ENCODE measurements at places on chromosomes 6 and 20.
A peak's percentile ranks its signal among the peaks of the same experiment; 100 is the strongest.

DNA sequence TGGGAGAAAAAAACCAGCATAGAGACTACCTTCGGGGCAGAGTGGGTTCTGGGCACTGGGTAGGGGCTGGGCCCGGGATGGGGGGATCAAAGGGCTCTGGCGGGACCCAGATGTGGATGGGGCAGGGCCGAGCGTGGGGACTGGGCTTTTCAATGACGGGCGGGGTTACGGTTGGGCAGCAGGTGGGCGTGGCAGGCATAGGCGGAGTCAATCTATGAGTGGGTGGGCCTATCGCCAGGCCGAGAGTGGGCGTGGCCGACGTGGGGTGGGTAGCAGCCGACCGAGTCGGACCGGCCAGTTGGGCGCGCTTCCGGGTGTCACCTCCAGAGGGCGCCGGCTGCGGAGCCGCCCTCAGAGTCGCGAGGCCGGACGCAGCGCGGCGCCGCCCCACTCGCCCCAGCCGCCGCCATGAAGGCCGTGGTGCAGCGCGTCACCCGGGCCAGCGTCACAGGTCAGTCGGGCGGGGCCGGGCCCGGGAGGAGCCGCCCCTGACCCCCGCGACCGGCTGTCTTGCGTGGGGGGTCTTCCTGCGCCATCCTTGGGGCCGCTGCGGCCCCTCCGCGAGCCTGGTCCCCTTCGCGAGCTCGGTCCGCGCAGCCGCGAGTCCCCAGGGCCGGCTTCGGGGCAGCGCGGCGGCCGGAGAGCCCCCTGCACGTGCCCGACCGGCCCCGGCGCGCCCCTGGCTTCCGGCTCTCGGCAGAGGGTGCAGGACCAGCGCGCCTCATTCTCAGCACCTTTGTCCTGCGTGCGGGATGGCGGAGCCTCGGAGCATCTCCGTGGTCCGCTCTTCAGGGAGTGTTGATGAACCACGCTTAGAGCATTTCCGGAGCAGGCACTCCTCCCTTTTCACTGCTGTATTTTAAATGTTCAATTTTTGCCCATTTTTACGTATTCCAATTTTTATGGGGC, at the start of gene DTD1:
TSS of gene DTD1 (plus strand) at position 390 of the 909 bp plus-strand sequence. CDS start at position 409, 19 bp downstream.
- DNase-seq = peak; percentile 91
- peak within 1 kb of the TSS; percentile 89 for H3K4me3 ChIP-seq
- peaks cover 6% of the 10 kb centered on the region for H3K27me3 ChIP-seq
- H3K27ac ChIP-seq = peak within 1 kb of the TSS; percentile 73

- H3K4me3 ChIP-seq = no peak overlapping the region
- H3K36me3 ChIP-seq = no peaks in the 10 kb centered on the region
These were observed 122.6 kb upstream of the ID4 start for GRCh38 chr6:19714434-19715166.

GRCh38 chr6:30219244-30219643, 6.0 kb upstream of the TRIM26 start:
- H3K36me3 ChIP-seq = peaks cover 10% of the 10 kb centered on the region
- DNase-seq = peak; percentile 53
- H3K27me3 ChIP-seq = no peaks in the 10 kb centered on the region
- H3K4me1 ChIP-seq = peaks cover 16% of the 10 kb centered on the region
- no peak overlapping the region for H3K4me3 ChIP-seq
- no peak overlapping the region for H3K27ac ChIP-seq

DNA sequence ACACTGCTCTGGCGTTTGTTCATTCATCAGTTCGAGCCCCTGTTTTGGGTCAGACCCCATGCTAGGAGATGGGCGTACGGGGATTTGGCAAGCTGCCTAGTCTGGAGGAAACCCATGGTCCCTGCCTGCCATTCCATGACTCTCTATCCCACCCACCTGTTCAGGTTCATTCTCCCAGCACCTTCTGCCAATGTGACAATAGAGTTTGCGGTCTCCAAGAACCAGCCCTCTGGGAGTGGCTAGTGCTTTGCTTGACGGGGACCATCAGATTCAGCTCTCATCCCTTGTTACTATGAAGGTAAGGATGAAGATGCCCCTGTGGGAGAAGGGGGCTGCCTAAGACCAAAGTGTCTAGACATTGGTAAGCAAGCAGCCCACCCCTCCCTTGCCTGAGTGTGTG, 345.0 kb downstream of the PTPRT start:
- no peaks in the 10 kb centered on the region for H3K27me3 ChIP-seq
- no peak for DNase-seq
- no peaks in the 10 kb centered on the region for H3K36me3 ChIP-seq
- H3K4me1 ChIP-seq = no peaks in the 10 kb centered on the region
- no peak overlapping the region for H3K4me3 ChIP-seq

DNA sequence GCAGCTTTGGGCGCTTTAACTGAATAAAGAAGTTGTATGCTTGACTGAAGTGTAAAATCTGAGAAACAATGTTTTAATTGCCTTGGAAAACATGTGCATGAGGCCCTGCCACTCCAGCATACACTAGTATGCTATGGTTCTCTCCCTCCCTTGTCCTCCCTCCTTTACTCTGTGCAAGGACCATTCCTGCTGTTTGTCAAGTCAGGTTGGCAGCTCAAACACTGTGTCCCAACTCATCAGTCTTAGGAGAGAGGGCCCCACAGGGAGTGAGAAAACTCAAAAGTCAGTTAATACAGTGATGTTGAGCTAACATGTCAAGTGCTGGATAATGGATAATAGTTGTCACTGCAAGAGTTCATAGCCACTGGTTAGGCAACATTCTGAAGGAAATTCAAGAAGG, 543.6 kb downstream of the GRIK2 start:
- no peak for DNase-seq
- H3K4me3 ChIP-seq = no peak overlapping the region
- no peak overlapping the region for H3K27ac ChIP-seq
- no peaks in the 10 kb centered on the region for H3K4me1 ChIP-seq

- peaks cover 69% of the 10 kb centered on the region for H3K4me1 ChIP-seq
- peak overlapping the region; percentile 77 for H3K27ac ChIP-seq
- peaks cover 3% of the 10 kb centered on the region for H3K36me3 ChIP-seq
- DNase-seq = peak; percentile 38
- H3K27me3 ChIP-seq = no peaks in the 10 kb centered on the region
- H3K4me3 ChIP-seq = no peak overlapping the region
These were observed 38.9 kb upstream of the TNFAIP3 start for GRCh38 chr6:137827977-137828810.

DNA sequence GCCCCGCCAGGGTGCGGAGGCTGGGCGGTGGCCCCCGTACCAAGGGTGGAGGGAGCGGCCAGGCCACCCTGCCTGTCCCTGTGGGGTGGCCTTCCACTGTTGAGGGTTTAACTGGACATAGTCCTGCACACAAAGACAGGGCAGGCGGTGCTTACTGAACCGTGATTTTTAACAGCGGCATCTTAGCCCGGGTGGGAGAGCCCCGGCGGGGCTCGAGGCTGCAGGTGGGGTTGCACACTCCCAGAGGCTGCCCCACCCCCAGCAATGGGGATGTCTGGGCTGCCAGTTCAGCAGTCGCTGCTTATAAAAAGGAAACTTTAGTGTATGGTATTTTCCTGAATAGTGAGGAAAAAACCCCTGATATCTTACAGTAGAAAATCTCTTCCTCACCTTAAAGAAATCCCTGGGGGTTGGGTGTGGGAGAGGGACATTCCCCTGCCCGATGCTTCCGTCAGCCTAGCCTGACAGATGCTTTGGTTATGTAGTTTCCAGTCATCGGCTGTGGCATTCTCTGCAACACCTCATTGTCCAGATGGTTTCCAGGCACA, 79.4 kb downstream of the IRF4 start:
- no peak overlapping the region for H3K27ac ChIP-seq
- no peaks in the 10 kb centered on the region for H3K36me3 ChIP-seq
- H3K4me3 ChIP-seq = no peak overlapping the region
- peaks cover 71% of the 10 kb centered on the region for H3K4me1 ChIP-seq
- no peak for DNase-seq

GRCh38 chr6:134272374-134272773, 45.5 kb downstream of the SGK1 start:
- H3K4me3 ChIP-seq = no peak overlapping the region
- no peaks in the 10 kb centered on the region for H3K27me3 ChIP-seq
- H3K4me1 ChIP-seq = peaks cover 31% of the 10 kb centered on the region
- DNase-seq = peak; percentile 22
- H3K36me3 ChIP-seq = no peaks in the 10 kb centered on the region

DNA sequence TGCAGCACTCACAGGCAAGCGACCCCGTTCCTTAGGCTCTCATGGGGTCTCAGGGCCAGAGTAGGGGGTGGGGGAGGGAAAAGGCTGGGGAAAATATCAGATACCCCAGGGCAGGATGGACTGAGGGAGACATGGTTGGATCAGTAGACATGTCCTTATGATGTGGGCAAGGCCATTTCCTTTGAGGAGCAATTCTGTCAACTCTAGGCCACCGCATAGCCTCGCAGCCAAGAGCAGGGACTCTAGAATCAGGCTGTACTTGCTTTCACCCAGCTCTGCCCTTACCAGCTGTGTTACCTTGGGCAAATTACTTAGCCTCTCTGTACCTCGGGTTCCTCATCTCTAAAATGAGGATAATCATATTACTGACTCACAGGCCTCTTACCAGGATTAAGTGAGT, 2.2 kb upstream of the MAPK13 start:
- H3K27me3 ChIP-seq = no peaks in the 10 kb centered on the region
- H3K27ac ChIP-seq = no peak overlapping the region
- peaks cover 7% of the 10 kb centered on the region for H3K36me3 ChIP-seq
- H3K4me3 ChIP-seq = no peak overlapping the region
- H3K4me1 ChIP-seq = peaks cover 64% of the 10 kb centered on the region

- H3K27ac ChIP-seq = no peak overlapping the region
- no peak overlapping the region for H3K4me3 ChIP-seq
- DNase-seq = no peak
- H3K27me3 ChIP-seq = no peaks in the 10 kb centered on the region
- H3K36me3 ChIP-seq = no peaks in the 10 kb centered on the region
These were observed 194.4 kb downstream of the TMEM200A start for GRCh38 chr6:130560231-130560630.

GRCh38 chr6:29516108-29516507, 28.4 kb upstream of the MAS1L start:
- H3K27ac ChIP-seq = no peak overlapping the region

GRCh38 chr6:152338335-152339125, 298.6 kb downstream of the SYNE1 start:
- DNase-seq = peak; percentile 61
- H3K4me3 ChIP-seq = no peak overlapping the region
- peaks cover 10% of the 10 kb centered on the region for H3K4me1 ChIP-seq
- no peaks in the 10 kb centered on the region for H3K36me3 ChIP-seq

DNA sequence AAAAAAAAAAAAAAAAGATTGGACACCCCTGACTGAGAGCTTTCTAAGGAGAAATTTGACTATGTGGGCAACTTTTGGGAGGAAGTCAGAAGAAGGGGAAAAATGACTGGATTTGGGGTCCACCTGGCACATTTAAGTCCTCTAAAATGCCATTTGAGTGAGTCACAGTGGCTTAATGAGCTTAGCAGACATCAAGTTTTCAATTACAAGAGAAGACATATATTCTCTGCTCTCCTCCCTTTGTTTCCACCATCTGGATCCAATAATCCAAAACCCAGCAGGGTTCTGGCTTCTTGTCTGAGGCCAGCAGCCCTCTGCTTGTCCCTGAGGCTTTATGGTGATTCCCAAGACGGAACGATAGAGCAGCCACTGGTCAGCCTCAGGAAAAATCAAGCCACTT, 6.9 kb downstream of the PI3 start:
- H3K4me3 ChIP-seq = no peak overlapping the region
- H3K27me3 ChIP-seq = peaks cover 10% of the 10 kb centered on the region
- no peak for DNase-seq
- no peaks in the 10 kb centered on the region for H3K36me3 ChIP-seq

DNA sequence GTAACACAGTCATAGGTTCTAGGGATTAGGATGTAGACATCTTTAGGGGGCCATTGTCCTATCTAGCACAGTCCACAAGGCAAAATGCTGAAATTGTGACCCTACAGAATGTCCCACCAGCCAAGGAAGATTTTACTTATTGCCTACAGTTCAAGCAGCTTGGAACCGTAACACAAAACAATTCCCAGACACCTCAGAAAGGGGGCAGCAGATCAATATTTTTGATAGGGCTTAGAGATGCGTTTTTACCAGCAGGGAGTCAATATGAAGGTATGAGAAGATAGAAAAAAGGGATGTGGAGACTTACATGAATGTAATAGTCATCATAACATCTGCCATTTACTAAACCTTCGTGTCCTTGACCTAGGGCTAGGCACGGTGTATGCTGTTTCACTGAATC, 81.0 kb downstream of the TMEM170B start:
- H3K4me1 ChIP-seq = no peaks in the 10 kb centered on the region
- no peak for DNase-seq
- H3K36me3 ChIP-seq = no peaks in the 10 kb centered on the region
- H3K4me3 ChIP-seq = no peak overlapping the region
- no peak overlapping the region for H3K27ac ChIP-seq
- no peaks in the 10 kb centered on the region for H3K27me3 ChIP-seq

GRCh38 chr6:24864343-24864742, 65.6 kb upstream of the ARMH2 start:
- no peak overlapping the region for H3K4me3 ChIP-seq
- peaks cover 72% of the 10 kb centered on the region for H3K4me1 ChIP-seq
- DNase-seq = no peak
- H3K27me3 ChIP-seq = no peaks in the 10 kb centered on the region
- peaks cover 89% of the 10 kb centered on the region for H3K36me3 ChIP-seq

- no peaks in the 10 kb centered on the region for H3K27me3 ChIP-seq
- no peaks in the 10 kb centered on the region for H3K4me1 ChIP-seq
- peaks cover 47% of the 10 kb centered on the region for H3K36me3 ChIP-seq
- no peak overlapping the region for H3K27ac ChIP-seq
- no peak overlapping the region for H3K4me3 ChIP-seq
- DNase-seq = no peak
These were observed 112.0 kb downstream of the ZMYND8 start for GRCh38 chr20:47244451-47244850.

DNA sequence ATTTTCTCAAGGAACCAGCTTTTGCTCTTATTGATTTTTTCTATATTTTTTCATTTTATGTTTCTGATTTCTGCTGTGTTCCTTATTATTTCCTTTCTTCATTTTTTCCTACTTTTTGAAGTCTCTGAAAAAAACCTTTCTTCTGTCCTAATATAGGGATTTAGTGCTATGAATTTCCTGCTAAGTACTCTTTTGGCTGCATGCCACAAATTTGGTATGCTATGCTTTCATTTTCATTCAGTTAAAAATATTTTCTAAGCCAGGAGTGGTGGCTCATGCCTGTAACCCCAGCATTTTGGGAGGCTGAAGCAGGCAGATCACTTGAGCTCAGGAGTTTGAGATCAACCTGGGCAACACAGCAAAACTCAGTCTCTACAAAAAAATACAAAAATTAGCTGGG, 30.6 kb downstream of the SIRPD start:
- no peak overlapping the region for H3K27ac ChIP-seq
- peaks cover 22% of the 10 kb centered on the region for H3K27me3 ChIP-seq
- no peak overlapping the region for H3K4me3 ChIP-seq

DNA sequence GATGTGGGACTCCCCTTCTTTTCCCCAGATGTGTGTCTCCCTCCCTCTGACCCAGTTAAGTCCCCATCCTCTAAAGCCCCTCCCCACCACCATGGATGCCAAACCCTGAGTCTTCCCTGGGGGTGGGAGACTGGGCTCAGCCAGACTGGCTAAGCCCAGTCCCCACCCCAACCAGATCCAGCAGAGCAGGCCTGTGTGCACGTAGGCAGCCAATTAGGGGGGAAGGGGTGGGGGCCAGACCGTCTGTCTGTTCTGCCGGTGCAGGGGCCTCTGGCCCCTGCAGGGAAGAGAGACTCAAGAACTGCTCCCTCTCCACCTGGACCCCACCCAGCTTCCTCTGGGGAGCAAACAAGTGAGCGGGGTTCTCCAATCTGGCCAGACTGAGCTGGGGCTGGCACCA, 605 bp downstream of the COX4I2 start:
- peaks cover 20% of the 10 kb centered on the region for H3K27me3 ChIP-seq
- H3K36me3 ChIP-seq = no peaks in the 10 kb centered on the region
- no peak for DNase-seq
- H3K4me1 ChIP-seq = peaks cover 7% of the 10 kb centered on the region

Data from activated CD4-positive, alpha-beta memory T cell treated with anti-CD3 and anti-CD28 coated beads, Interleukin-2, amount 10 ng/mL, durations not matched to agents 7 days and 5 days (primary cell).